NCI-H2227 treated with DMSO at 0.1 percent for 48 hours (cell line): ENCODE measurements at places on chromosomes 12 and 14.

GRCh38 chr14:44898551-44898950 is 63.2 kb downstream of the KLHL28 start:
- DNase-seq: no peak

- DNase-seq: no peak
Observed at GRCh38 chr12:130169924-130170323, 7.7 kb downstream of the FZD10 start.

GRCh38 chr12:32031109-32031508 is 71.9 kb downstream of the RESF1 start:
- DNase-seq: no peak

GRCh38 chr12:15811214-15812127 is 22.3 kb upstream of the EPS8 start:
- no peak for DNase-seq

DNA sequence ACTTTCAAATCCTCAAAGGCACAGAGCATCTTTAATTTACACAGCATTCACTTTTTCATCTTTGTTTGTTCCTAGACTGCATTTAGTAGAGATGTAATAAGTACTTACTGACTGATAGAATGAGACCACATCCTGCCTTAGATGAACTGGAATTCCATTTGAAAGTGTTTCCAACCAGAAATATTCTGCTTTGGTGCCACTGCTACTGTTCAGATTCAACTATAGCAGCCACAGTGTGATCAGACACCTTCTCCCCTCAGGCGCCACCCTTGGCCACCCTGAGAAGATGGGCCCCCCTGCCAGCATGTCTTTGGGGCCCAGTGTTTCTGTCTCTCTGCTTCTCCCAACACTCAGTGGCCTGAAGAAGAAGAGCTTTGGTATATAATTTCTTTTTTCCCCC is 449.1 kb downstream of the RAD51B start:
- DNase-seq: no peak

GRCh38 chr12:128423205-128423604 is 156.2 kb downstream of the TMEM132C start:
- DNase-seq: no peak

- no peak for DNase-seq
Observed at GRCh38 chr12:108910336-108910735, 30.4 kb downstream of the DAO start.
